ENCODE measurements at places on chromosomes 11 and 22. TPM values are rescaled to one million over a fixed set of nuclear protein-coding genes. Genes with fewer than 3 reads are reported as not detected.
A peak's percentile ranks its signal among the peaks of the same experiment; 100 is the strongest.

SREBF2 gene
- 94.6 TPM for total RNA-seq

TUB gene
- total RNA-seq, result 12.1 TPM

LGR4 gene
- total RNA-seq, result 33.5 TPM

ROBO4 gene
- 9.6 TPM for total RNA-seq

APOC3 gene
- 18.9 TPM for total RNA-seq

HSPB2 gene
- total RNA-seq, result 0.37 TPM

TECTA gene
- 1.1 TPM for total RNA-seq

ZP1 gene
- total RNA-seq, result not detected

LMO1 gene
- not detected for total RNA-seq

SEPTIN5 gene
- total RNA-seq, result 38.8 TPM

DNA sequence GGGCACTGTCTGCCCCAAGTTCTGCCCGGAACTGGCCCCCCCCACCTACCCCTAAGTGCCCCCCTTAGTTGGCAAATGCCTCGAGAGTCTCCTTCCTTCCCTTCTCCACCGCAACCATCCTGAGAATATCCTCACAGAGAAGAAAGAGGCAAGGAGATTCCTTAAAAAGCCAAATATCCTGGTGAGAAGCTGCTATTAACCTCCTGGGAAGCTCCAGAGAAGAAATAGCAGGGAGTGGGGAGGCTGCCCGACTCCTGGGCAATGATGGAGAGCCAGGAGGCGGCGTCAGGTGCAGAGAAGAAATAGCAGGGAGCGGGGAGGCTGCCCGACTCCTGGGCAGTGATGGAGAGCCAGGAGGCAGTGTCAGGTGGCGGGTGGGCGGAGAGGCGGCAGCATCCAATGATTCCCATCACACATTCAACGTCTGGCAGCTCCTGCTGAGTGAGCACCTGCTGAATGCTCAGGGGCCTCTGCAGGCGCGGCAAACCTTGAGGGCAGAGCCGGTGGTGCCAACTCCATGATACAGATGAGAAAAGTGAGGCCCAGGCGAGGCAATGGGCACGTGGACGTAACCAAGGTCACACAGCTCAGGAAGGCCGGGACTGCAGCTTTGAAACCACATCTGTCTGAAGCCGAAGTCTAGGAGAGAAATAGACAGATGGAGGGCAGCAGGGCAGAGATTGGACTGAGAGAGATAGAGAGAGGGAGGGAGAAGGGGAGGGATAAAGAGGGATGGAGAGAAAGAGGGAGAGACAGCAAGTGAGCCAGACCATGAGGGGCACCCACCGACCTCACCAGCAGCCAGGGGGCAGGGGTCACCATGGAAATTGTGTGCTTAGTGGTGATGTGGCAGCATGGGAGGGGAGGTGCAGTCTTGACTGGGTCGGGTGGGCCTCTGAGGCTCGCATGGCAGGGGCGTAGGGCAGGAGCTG is 58.3 kb downstream of the CYTH4 start:
- H3K4me1 ChIP-seq, result peaks cover 37% of the 10 kb centered on the region
- no peaks in the 10 kb centered on the region for H3K36me3 ChIP-seq
- no peak for DNase-seq
- H3K27me3 ChIP-seq, result no peaks in the 10 kb centered on the region
- H3K27ac ChIP-seq, result no peak overlapping the region
- no peak overlapping the region for H3K4me3 ChIP-seq

DNA sequence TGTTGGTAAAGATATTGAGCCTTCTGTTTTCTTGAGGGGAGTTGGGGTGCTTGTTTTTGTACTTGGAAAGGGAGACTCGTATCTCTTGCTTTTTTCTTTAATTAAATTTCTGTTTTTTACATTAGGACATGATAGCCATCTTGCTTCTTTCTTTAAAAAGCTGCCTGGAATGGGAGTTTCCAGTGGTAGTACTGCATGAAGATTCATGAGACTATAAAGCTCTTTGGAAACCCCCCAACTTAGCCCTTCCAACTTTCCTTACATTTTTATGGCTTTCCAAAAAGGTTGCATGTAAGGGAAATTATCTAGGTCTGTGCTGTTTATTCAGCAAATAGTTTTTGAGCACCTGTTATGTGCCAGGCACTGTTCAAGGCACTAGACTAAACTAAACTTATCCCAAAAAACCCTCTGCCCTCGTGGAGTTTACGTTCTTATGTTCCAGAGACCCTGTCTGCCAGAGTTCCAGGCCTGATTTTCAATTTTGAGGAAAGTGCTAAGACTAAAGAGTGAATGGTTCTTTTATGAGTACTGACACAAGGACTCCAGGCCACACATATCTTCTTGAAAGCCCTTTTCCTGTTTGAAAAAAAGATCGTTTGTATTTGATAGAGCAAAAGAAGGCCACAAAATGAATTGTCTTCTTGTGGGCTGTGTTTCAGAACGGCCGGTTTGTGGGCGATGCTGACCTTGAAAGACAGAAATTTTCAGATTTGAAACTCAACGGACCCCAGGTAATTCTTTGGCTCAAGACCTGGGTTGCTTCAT is 31.9 kb downstream of the CTNND1 start:
- peak overlapping the region; percentile 17 for H3K27ac ChIP-seq
- peaks cover 78% of the 10 kb centered on the region for H3K4me1 ChIP-seq
- no peak for DNase-seq
- H3K27me3 ChIP-seq, result no peaks in the 10 kb centered on the region
- H3K36me3 ChIP-seq, result peaks cover 31% of the 10 kb centered on the region

DNA sequence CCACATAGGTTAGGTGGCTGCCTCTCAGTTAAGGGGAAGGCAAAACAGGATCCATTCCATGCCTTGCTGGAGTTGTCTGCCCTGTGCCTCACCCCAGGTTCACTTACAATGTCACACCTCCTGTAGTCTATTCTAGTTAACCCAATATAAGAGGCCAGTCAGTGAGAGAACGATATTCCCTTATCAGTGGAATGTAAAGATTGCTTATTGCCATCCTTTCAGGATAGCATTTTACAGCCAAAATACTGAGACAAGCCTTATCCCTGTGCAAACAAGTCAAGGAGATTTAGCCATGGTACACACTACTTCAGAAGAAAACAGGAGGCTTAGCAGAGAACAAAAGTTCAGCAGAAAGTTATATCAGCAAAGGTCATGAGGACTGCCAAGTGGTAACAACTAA is 5.5 kb downstream of the CYP2R1 start:
- H3K4me1 ChIP-seq, result peaks cover 48% of the 10 kb centered on the region
- H3K27me3 ChIP-seq, result no peaks in the 10 kb centered on the region
- H3K27ac ChIP-seq, result peak overlapping the region; percentile 65
- H3K36me3 ChIP-seq, result peaks cover 2% of the 10 kb centered on the region
- H3K4me3 ChIP-seq, result no peak overlapping the region

GRCh38 chr11:47052165-47052564 is 115.6 kb downstream of the CSTPP1 start:
- no peaks in the 10 kb centered on the region for H3K36me3 ChIP-seq
- peak; percentile 57 for DNase-seq
- no peak overlapping the region for H3K4me3 ChIP-seq
- no peak overlapping the region for H3K27ac ChIP-seq
- H3K4me1 ChIP-seq, result peaks cover 16% of the 10 kb centered on the region

DNA sequence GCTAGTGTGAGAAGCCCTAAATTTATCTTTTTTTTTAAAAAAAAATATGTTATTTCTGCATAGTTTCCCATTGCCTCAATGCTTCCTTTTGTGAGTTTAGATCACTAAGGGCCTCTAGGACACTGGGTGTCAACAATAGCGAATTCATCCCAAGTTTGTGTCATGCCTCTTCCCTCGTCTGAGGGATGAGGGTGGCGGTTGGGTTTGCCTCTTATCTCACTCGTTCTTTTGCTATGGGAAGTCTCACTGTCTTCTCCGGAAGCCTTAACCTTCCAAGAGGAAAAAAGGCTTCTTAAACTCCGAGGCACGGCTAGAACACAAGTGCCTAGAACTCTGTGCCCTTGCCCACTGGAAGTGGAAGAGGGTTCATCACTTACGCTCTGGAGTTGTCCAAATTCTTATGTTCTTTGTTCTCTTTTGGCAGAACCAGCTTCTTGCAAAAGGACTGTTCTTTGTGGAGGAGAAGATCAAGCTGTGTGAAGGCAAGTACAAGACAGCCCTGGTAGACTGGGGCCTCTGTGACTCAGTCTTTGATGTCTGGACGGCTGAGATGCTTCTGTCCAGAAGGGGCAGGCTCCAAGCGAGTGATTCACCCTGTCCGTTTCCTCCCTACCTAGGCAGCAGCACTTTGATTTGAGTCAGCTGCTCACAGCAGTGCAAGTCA is 78.5 kb downstream of the TRAF6 start:
- no peaks in the 10 kb centered on the region for H3K27me3 ChIP-seq
- peak; percentile 27 for DNase-seq
- H3K36me3 ChIP-seq, result no peaks in the 10 kb centered on the region
- H3K4me3 ChIP-seq, result no peak overlapping the region
- H3K27ac ChIP-seq, result no peak overlapping the region

- no peaks in the 10 kb centered on the region for H3K4me1 ChIP-seq
- H3K27ac ChIP-seq, result no peak overlapping the region
- H3K36me3 ChIP-seq, result no peaks in the 10 kb centered on the region
- no peak for DNase-seq
- no peak overlapping the region for H3K4me3 ChIP-seq
Observed at GRCh38 chr11:77559686-77560401, 29.9 kb upstream of the AQP11 start.

DNA sequence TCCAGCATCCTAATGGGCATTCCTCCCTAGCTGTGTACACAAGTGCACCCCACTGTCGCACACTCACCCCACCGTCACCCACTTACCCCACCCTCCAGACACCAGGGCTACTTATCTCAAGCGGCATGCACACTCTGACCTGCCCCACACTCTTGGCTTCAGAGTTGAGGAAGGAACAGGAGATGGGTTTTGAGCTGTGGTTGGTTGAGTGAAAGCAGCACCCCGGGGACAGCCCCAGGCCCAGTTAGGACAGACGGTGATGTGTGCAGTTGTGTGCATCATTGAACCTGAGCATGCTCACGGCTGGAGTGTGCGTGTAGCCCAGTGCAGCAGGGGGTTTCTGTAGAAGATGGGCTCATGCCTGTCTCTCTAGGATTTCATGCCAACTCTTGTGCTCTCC is 32.5 kb downstream of the AHNAK start:
- H3K36me3 ChIP-seq, result peaks cover 51% of the 10 kb centered on the region
- H3K27me3 ChIP-seq, result no peaks in the 10 kb centered on the region
- no peak overlapping the region for H3K4me3 ChIP-seq

DNA sequence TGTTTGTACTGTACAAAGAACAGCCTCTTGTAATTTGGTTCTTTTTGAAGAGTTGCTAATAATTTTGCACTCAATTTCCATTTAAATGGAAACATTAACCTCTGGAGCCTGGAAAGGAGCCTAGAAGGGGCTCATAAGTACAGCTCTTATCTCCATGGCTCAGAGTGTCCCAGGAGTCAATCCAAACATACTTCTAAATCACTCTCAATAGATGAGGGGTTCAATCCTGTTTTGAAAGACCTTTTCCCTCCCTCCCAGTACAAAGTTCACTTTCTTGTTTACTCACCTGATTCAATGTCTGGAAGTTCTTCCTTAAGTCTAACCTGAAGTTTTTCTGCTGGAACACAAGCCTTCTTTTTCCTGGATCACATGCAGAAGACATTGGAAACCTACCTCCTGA is 273.0 kb upstream of the PLET1 start:
- no peaks in the 10 kb centered on the region for H3K4me1 ChIP-seq
- no peak for DNase-seq
- no peaks in the 10 kb centered on the region for H3K27me3 ChIP-seq

DNA sequence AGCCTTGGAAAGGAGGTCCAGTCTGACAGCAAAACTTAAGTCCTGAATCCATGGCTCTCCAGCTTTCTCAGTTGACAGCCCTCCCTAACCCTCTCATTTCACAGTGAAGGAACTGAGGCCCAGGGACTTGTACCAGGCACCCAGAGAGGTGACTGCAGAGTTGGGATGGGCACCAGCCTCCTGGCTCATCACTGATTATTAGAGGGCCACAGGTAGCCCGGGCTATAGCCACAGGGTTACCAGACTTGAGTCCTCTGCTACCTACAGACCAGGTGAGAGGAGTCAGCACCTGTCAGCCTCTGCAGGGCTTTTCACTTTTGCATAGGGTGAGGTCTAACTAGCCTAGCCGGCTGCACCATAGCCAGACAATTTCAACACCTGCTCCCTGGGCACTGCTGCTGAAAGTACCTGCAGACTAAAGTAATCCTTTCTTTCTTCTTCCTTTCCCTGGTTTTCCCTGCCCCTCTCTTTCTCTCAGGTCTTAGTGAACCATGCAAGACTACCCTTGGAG is 37.6 kb downstream of the SYT13 start:
- H3K36me3 ChIP-seq, result no peaks in the 10 kb centered on the region
- peaks cover 7% of the 10 kb centered on the region for H3K27me3 ChIP-seq
- no peaks in the 10 kb centered on the region for H3K4me1 ChIP-seq
- no peak overlapping the region for H3K4me3 ChIP-seq
- no peak for DNase-seq

- no peaks in the 10 kb centered on the region for H3K36me3 ChIP-seq
- H3K4me1 ChIP-seq, result no peaks in the 10 kb centered on the region
- H3K27me3 ChIP-seq, result no peaks in the 10 kb centered on the region
- H3K4me3 ChIP-seq, result no peak overlapping the region
Observed at GRCh38 chr22:32313532-32313931, 44.1 kb upstream of the RFPL3 start.

GRCh38 chr22:19330865-19331418 is 39.4 kb upstream of the CLTCL1 start:
- H3K4me1 ChIP-seq, result no peaks in the 10 kb centered on the region
- peaks cover 81% of the 10 kb centered on the region for H3K36me3 ChIP-seq
- no peak for DNase-seq
- H3K27me3 ChIP-seq, result no peaks in the 10 kb centered on the region
- H3K4me3 ChIP-seq, result no peak overlapping the region

GRCh38 chr22:45312415-45312814 is 2.7 kb downstream of the FAM118A start:
- no peak for DNase-seq
- no peaks in the 10 kb centered on the region for H3K27me3 ChIP-seq
- no peak overlapping the region for H3K4me3 ChIP-seq

DNA sequence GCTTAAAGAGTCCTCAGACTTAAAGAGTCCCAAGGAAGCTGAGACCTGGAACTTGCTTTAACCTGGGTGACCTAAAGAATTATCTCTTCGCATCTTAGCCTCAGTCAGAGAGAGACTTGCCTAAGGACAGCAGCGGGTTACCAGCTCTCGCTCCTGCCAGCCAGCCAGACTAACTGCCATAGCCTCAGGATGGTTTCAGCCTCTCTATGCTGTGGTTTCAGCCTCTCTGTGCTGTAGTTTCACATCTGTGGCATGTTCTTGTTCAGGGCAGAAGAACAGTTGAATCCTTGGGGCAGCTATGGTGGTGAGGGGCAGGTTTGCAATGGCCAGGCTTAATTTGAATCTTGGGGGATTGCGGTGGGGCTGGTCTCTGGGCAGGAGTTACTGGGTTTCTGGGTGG is 2.3 kb downstream of the FRMD8 start:
- peaks cover 50% of the 10 kb centered on the region for H3K36me3 ChIP-seq
- H3K4me1 ChIP-seq, result peaks cover 56% of the 10 kb centered on the region
- DNase-seq, result no peak
- peak overlapping the region; percentile 78 for H3K4me3 ChIP-seq
- H3K27ac ChIP-seq, result peak overlapping the region; percentile 71

GRCh38 chr11:72781063-72781312 is 12.9 kb downstream of the STARD10 start:
- peaks cover 84% of the 10 kb centered on the region for H3K4me1 ChIP-seq
- peak; percentile 71 for DNase-seq
- no peaks in the 10 kb centered on the region for H3K36me3 ChIP-seq
- H3K27me3 ChIP-seq, result no peaks in the 10 kb centered on the region

- no peak overlapping the region for H3K4me3 ChIP-seq
- peaks cover 24% of the 10 kb centered on the region for H3K4me1 ChIP-seq
- no peak for DNase-seq
- H3K36me3 ChIP-seq, result no peaks in the 10 kb centered on the region
- H3K27me3 ChIP-seq, result no peaks in the 10 kb centered on the region
Observed at GRCh38 chr11:74535371-74536160, 42.0 kb upstream of the LIPT2 start.

- H3K4me3 ChIP-seq, result no peak overlapping the region
- no peaks in the 10 kb centered on the region for H3K27me3 ChIP-seq
- no peak overlapping the region for H3K27ac ChIP-seq
Observed at GRCh38 chr22:20147237-20147988, 3.4 kb downstream of the CCDC188 start.

Measured in stomach (tissue), 19 donors.